Midbrain (tissue), 1 donor: ENCODE measurements at places on chromosomes 3 and 15.

- no peak for DNase-seq
Observed at GRCh38 chr3:51715231-51715976, 8.5 kb downstream of the GRM2 start.

- no peak for DNase-seq
Observed at GRCh38 chr15:55573224-55573623, 14.9 kb downstream of the PYGO1 start.

GRCh38 chr3:169457807-169458697 is 205.5 kb downstream of the MECOM start:
- no peak for DNase-seq

- no peak for DNase-seq
Observed at GRCh38 chr3:32989171-32989570, 37.7 kb downstream of the CCR4 start.

DNA sequence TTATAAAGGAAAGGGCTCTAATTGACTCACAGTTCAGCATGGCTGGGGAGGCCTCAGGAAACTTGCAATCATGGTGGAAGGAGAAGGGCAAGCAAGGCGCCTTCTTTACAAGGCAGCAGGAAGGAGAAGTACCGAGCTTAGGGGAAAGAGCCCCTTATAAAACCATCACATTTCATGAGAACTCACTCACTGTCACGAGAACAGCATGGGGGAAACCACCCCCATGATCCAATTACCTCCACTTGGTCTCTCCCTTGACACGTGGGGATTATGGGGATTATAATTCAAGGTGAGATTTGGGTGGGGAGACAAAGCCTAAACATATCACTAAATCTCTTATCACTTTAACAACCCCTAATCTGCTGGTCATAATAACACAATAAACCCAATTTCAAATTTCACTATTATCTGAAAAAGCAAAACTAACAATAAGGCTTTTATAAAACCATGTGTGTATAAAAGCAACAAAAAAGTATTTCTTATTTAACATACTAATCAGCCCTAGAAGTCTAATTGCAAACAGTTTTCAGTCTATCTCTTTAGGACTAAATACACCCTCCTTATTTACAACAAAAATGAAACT is 43.2 kb downstream of the SCAPER start:
- no peak for DNase-seq

GRCh38 chr3:78621061-78621716 is 1146.6 kb downstream of the ROBO1 start:
- no peak for DNase-seq

- no peak for DNase-seq
Observed at GRCh38 chr15:47188758-47189507, 528.4 kb upstream of the SEMA6D start.

GRCh38 chr3:30248423-30248822 is 358.0 kb upstream of the TGFBR2 start:
- no peak for DNase-seq

DNA sequence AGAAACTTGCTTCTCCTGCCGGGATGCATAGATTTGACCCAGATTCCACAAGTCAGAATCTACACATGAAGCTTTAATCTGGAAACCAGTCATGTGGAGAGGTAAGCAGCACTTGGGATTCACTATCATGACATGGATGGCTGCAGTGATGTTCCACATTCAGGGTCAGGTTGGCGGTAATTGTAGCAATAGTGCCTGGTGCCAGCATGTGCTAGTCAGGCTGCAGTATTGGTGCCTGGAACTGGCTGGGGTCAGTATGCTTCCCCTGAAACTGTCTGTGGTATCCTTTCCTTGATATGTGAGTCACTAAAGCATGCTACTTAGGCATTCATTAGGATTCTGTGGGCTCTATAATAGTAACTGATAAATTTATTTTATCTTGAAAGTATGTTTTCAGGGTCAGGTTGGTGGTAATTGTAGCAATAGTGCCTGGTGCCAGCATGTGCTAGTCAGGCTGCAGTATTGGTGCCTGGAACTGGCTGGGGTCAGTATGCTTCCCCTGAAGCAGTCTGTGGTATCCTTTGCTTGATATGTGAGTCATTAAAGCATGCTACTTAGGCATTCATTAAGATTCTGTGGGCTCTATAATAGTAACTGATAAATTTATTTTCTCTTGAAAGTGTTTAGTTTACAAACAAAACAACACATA is 1439.2 kb downstream of the ZPLD1 start:
- no peak for DNase-seq

DNA sequence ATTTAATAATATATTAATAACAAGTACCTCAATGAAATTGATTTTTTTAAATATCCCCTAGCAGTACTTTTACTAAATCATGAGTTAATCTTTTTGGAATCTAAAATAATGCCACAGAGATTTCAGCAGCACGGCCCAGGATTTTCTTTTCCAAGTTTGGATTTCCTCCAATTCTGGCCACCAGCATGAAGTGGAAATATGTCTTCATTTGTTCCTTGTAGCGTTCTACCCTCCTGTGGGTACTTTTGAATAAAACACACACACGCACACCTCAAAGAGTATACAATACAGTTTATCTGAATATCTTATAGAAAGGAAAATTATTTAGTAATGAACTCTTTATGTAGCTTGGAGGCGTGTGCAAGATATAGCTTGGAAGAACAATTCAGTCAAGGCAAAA is 125.1 kb upstream of the STT3B start:
- no peak for DNase-seq

DNA sequence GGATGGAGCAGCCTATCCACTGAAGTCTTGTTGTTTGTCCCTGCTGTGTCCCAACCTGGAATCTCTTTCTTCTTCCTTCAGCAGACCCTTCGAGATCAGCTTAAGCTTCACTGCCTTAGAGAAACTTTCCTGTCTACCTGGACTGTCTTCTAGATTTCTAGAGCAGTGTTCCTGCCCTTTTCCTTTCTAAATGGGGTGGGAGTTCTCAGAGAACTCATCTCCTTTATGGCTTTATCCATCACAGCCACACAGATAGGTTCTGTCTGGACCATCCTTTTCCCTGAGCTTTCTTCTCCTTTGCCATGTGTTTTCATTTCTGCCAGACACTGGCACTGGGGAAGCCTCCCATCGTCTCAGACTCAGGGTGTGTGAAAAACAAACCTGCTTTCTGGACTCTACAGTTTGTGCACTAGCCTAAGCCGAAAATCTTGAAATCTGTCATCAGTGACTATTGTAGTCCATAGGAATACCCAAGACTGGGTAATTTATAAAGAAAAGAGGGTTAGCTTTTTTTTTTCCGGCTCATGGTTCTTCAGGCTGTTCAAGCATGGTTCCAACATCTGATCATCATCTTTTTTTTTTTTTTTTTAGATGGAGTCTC is 177.5 kb downstream of the PGPEP1L start:
- DNase-seq: no peak

GRCh38 chr3:9884555-9885165 is 4.6 kb upstream of the CIDEC start:
- DNase-seq: no peak

DNA sequence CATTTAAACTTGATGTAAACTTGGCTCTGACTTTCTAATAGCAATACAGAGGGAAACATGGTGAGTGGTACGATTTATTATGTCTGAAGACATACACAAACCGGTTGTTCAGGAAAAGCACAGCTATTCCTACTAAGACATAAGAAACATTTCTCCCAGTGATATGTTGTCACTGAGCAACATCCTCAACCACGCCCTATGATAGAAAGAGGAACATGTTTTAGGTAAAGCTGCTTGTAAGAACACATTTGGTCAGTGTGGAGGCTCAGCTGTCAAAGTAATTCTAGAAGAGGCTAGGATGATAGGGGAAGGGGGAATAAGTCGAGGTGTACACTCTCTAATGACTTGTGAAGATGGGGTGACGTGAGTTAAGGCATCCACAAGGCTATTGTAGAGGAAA is 42.7 kb upstream of the B3GNT5 start:
- DNase-seq: no peak

GRCh38 chr3:120341658-120342346 is 7.4 kb downstream of the LRRC58 start:
- DNase-seq: no peak

- DNase-seq: no peak
Observed at GRCh38 chr15:89898614-89899294, 5.0 kb upstream of the AP3S2 start.

DNA sequence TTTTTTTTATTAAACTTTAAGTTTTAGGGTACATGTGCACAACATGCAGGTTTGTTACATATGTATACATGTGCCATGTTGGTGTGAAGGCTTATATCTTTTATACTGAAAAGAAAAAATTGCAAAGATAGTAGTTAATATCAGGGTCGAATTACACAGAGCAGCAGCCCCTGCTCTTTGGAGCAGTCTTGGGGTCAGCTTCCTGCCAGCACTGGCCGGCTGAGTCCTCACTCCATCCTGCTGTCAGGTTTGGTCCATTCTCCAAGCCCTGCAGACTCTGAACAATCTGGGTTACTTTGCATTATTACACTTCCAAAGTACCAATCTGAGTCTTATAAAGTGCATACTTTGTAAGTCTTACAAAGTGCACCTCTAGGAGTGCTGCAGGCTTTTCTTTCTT is 66.0 kb downstream of the COL8A1 start:
- DNase-seq: no peak

- no peak for DNase-seq
Observed at GRCh38 chr15:41971895-41972252, 483 bp downstream of the EHD4 start.
